LHCN-M2 (cell line): ENCODE measurements at places on chromosomes 6 and 20. TPM values are rescaled to one million over a fixed set of nuclear protein-coding genes. Genes with fewer than 3 reads are reported as not detected.

DNA sequence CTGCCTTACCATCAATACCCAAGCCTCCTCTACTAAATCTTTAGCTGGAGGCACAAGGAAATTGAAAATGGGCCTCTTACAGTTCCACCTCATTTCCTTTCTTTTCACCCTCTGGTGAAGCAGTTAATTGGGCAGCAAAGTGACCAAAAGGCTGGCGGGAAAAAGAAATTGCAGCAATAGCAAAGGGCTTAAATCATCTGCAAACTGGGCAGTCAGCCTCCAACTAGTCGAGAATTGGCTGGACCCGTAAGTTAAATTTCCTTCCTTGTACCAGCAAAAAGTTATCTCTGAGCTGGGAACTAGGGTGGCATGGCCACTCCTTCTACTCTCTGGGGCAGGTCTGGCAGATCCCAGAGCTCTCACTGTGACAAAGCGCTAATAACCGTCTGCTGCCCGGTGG is 33.5 kb downstream of the GHRH start:
- no peak for DNase-seq

GRCh38 chr6:155036907-155037306 is 41.8 kb downstream of the TIAM2 start:
- DNase-seq = no peak

DNA sequence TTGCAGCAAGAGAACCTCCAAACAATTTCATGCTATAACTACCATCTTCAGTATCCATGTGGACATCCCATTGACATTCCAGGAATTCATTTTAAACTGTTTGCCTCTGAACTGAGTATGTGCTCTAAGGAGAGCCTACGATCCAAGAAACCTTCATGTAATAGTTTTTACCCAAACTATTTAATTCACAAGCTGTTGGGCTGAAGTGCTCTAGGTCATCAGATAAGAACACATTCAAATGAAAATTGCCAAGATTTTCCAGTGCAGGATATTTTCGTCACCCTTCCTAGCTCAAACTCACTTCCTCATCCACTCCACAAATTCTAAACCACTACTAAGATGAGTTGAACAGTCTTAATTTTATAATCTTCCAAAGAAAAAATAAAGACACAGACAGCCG is 12.8 kb downstream of the RSPO3 start:
- DNase-seq = no peak

GRCh38 chr6:39082310-39082709 is 32.7 kb downstream of the SAYSD1 start:
- DNase-seq = no peak

DNA sequence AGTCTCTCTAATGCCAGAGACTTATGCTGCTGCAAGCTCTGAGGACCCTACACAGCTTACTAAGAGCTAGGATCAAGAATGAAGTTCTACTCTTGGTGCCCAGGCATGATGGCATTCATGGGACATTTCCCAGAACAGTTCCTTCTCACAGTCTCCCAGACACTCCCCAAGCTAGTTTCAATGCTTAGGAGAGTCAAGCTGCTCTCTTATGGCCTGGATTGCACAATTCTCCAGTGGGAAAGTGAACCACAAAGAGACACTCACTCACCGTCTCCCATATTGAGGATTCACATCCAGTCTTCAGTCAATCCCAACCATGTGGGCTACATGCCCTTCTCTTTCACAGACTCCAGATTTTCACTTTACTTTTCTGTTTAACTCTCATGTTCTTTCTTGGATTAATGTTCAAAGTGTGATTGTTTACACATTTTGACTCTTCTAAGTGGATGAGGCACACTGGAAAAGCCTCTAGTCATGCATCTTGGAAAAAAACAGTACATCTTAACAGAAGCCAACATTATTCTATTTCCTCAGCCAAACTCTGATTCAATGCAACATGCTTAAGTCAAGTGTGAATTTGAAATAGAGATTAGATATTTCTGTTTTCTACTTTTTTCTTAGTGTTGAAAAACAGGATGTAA is 447.8 kb upstream of the BTBD3 start:
- DNase-seq = no peak

GJA1 gene
- 8.3 and 9.0 TPM in 2 replicates for total RNA-seq

KCNB1 gene
- total RNA-seq = 0.19 and 0.40 TPM in 2 replicates

RPP21 gene
- 45.2 and 53.9 TPM in 2 replicates for total RNA-seq

ELOVL2 gene
- 0.06 TPM in 1 of 2 replicates, not detected in the other for total RNA-seq
